ENCODE measurements at places on chromosomes 6 and 20.

DNA sequence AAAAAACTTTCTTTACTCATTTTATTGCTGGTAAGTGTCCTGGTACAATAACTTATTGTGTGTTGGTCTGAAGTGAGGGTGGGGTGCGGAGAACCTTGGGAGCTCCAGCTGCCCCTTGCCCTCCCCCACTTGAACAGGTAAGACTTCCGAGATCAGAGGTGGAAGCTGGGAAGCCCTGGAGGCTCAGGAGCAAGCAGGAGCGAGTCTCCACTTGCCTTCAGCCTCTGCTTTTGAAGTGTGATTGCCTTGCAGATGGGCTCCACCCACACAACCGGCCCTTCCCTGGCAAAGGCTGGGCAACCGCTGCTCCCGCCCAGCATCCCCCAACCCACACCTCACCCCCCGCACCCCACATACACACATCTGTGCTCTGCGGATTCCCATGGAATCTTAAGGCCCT lies 179.6 kb downstream of the TFAP2C start:
- no peak overlapping the region for H3K4me3 ChIP-seq
- no peak for DNase-seq
- no peak overlapping the region for H3K27ac ChIP-seq
- H3K4me1 ChIP-seq, result no peaks in the 10 kb centered on the region
- no peaks in the 10 kb centered on the region for H3K36me3 ChIP-seq

DNA sequence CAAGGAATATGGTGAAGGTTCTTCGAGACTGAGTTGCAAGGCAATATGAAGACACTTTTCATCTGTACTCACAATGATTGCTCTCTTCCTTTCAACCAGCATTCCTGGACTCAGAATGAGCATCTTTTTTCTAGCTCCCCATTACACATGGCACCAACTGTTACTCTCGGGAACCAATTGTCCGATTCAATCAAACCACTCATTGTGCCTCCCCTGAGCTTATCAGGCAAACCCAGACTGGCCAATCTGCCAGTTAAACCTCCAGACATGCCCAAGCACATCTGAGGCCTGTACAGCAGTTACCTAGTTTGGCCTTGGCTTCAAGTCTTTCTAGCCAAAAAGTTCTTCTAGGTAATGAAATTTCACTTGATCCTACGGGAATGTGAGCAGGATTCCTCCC lies 164.1 kb downstream of the ID4 start:
- DNase-seq, result no peak
- no peak overlapping the region for H3K27ac ChIP-seq
- H3K4me1 ChIP-seq, result no peaks in the 10 kb centered on the region

GRCh38 chr6:168150551-168151320 lies 71.7 kb upstream of the FRMD1 start:
- H3K4me1 ChIP-seq, result no peaks in the 10 kb centered on the region
- no peaks in the 10 kb centered on the region for H3K36me3 ChIP-seq
- H3K4me3 ChIP-seq, result no peak overlapping the region
- H3K27me3 ChIP-seq, result peaks cover 19% of the 10 kb centered on the region
- H3K27ac ChIP-seq, result no peak overlapping the region

- no peak overlapping the region for H3K4me3 ChIP-seq
- no peak for DNase-seq
- no peaks in the 10 kb centered on the region for H3K36me3 ChIP-seq
- no peaks in the 10 kb centered on the region for H3K27me3 ChIP-seq
- H3K4me1 ChIP-seq, result no peaks in the 10 kb centered on the region
Observed at GRCh38 chr6:55917751-55918415, 42.5 kb upstream of the BMP5 start.

DNA sequence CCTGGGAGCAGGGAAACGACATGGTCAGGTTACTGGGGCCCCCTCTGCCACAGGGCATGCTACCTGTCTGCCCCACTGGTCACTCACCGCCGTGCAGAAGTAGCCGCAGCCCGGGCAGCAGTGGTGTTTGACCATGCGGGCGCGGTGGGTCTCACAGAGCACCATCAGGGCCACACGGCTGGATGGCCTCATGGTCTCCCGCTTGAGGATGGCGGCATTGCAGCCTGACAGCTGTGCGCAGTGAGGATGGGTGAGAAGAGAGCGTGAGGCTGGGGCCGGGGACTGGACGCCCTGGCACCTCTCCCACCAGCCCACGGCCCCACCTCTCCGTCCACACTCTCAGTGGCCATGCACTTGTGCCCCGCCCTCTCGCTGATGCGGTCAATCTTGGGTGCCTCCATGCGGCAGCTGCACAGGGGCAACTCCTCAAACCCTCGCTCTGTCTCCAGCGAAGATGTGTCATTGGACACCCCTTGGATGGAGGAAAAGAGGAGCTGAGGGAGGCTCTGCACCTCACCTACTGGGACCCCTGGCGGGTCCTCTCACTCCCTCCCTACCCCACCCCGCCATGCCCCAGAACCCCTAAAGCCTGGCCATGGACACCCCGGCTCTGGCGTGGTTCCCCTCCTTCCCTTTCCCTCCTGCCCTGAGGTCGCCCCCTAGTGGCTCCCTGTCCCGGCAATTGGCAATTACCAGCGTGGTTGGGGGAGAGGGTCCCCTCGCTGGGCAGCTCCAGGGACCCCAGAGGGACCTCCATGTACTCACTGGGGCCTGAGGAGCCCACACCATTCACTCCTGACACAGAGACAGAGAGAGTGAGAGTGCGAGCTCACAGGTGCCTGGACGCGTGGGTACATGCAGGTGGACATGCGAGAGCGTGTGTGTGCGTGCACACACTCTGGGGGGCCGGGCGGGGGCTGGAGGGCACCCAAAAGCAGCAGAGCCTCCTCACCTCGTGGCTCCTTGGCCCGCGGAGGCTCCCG lies 8.9 kb downstream of the EHMT2 start:
- H3K4me1 ChIP-seq, result no peaks in the 10 kb centered on the region
- H3K36me3 ChIP-seq, result no peaks in the 10 kb centered on the region
- H3K27ac ChIP-seq, result no peak overlapping the region
- no peaks in the 10 kb centered on the region for H3K27me3 ChIP-seq

DNA sequence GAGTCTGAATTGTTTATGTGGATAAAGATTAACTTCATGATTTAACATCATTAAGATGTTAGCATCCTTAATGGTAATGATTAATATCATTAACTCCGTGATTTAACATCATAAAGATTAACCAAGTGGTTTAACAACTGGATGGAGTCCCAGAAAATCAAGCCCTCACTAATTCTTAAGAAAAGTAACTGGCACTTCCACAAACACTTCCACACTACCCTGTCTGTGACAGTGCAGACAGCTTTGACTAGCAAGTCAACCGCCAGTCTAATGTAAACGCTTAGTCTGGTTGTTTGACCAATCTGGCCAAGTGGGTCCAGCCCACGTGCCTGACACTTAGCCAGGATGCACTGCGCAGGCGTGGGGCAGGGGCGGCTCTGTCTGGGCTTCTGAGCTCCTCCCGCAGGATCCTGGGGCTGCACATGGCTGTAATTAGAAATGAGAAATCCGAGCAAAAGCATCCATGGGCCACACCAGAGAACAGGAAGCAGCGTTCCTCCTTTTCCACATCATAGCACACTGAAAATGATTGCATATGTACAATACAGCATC lies 424.2 kb downstream of the FOXA2 start:
- H3K27ac ChIP-seq, result no peak overlapping the region
- no peaks in the 10 kb centered on the region for H3K36me3 ChIP-seq

All from gastrocnemius medialis (tissue), 4 donors.